Naive thymus-derived CD8-positive, alpha-beta T cell (primary cell): ENCODE measurements at places on chromosomes 12 and 14. TPM values are rescaled to one million over a fixed set of nuclear protein-coding genes. Genes with fewer than 3 reads are reported as not detected.

- H3K4me1 ChIP-seq = peaks cover 28% of the 10 kb centered on the region
- H3K4me3 ChIP-seq = peak overlapping the region; percentile 18
- DNase-seq = no peak
- no peak overlapping the region for H3K27ac ChIP-seq
Observed at GRCh38 chr12:67280572-67280971, 11.4 kb downstream of the CAND1 start.

Gene CD163
- polyA plus RNA-seq = 0.32 TPM

DNA sequence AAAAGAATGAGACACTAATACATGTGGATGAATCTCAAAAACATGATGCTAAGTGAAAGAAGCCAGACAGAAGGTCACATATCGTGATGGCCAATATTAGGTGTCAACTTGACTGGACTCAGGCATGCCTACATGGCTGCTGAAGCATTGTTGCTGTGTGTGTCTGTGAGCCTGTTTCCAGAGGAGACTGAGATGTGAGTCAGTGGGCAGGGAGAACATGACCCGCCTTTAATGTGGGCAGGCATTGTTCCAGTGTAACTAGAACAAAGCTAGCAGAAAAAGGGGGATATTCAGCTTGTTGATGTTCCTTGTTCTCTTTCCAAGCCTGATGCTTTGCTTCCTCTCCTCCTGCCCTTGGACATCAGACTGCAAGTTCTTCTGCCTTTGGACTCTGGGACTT is 47.6 kb downstream of the DCAF5 start:
- no peak for DNase-seq
- H3K4me1 ChIP-seq = peaks cover 7% of the 10 kb centered on the region
- no peak overlapping the region for H3K27ac ChIP-seq
- no peaks in the 10 kb centered on the region for H3K36me3 ChIP-seq
- H3K4me3 ChIP-seq = no peak overlapping the region
- no peaks in the 10 kb centered on the region for H3K27me3 ChIP-seq

DNA sequence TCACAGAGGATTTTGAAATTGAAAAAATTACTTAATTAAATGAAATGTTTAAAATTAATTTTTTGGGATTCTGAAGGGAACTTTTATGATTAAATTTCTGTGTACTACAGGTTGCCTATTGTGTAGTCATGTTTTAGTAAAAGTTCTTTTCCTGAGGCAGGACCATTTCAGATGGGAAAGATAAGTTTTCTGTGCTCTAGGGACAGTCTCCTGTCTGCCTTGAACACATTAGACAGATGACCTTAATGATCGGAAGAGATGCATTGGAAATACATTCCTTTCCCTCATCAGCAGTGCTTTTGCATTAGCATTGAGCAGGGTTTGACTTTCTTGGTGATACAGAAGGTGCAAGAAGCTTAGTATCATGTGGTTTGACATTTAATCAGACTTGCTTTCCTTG is 28.1 kb downstream of the CRADD start:
- no peak overlapping the region for H3K27ac ChIP-seq
- peaks cover 8% of the 10 kb centered on the region for H3K4me1 ChIP-seq
- no peaks in the 10 kb centered on the region for H3K27me3 ChIP-seq
- DNase-seq = no peak

Gene RNF34
- 34.5 TPM for polyA plus RNA-seq

Gene TAS2R7
- polyA plus RNA-seq = not detected

- H3K4me1 ChIP-seq = no peaks in the 10 kb centered on the region
- no peak overlapping the region for H3K4me3 ChIP-seq
- no peak for DNase-seq
- H3K36me3 ChIP-seq = no peaks in the 10 kb centered on the region
Observed at GRCh38 chr14:77988096-77988870, 181.9 kb upstream of the NRXN3 start.

Gene PPP1R1A
- polyA plus RNA-seq = not detected

Gene CCDC175
- polyA plus RNA-seq = not detected

DNA sequence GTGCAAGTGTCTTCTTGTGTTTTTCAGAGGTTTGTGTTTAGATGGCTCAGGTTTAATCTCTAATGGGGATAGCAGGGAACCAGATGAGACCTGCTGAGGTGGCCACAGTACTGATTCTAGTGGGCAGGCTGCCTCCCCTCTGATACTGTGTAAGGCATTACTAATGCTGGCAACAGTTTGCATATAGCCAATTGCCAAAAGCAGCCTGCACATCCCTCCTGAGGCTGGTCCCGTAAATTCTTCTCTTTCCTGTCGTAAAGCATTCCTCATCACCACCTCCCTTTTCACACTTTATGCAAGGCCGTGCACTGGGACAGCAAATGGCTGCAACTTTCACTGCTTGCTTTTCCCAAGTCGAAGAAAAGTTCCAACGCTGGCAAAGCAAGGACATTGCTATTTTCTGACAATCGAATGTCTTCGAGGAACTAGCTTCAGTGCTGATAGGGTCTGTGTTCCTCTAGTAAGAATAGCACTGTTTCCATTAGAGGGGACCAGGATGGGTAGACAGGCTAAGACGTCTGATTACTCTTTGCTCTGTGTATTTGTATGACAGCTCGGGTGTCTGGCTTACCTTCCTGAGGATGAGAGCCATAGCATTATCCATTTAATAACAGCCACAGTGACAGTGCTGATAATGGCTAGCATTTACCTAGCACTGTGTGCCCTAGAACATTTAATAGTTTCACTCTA is 178.2 kb upstream of the HIF1A start:
- H3K36me3 ChIP-seq = no peaks in the 10 kb centered on the region
- H3K27ac ChIP-seq = no peak overlapping the region
- DNase-seq = no peak
- no peak overlapping the region for H3K4me3 ChIP-seq
- H3K4me1 ChIP-seq = peaks cover 25% of the 10 kb centered on the region

DNA sequence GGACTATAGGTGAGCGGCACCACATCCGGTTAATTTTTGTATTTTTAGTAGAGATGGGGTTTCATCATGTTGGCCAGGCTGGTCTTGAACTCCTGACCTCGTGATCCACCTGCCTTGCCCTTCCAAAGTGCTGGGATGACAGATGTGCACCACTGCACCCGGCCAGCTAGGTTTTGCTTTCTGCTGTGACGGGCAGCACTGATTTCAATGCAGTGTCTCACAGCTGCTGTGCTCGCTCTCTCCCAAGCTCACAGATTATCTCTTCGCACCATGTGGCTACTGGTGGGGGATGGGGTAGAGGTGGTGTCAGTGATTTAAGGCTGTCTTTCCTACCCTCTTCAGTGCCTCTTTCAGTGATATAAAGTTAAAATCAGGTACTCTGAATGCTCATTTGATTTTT is 909.1 kb downstream of the TRHDE start:
- H3K4me3 ChIP-seq = no peak overlapping the region
- H3K36me3 ChIP-seq = peaks cover 14% of the 10 kb centered on the region
- no peaks in the 10 kb centered on the region for H3K4me1 ChIP-seq

Gene LLPH
- polyA plus RNA-seq = 29.3 TPM

Gene FGF23
- polyA plus RNA-seq = not detected
